Stimulated activated CD4-positive, alpha-beta T cell treated with anti-CD3 and anti-CD28 coated beads, Interleukin-12 subunit alpha, Interleukin-12 subunit beta, amount 100 ng/mL, for 4 hours (primary cell): ENCODE measurements at places on chromosomes 6 and 20.

DNA sequence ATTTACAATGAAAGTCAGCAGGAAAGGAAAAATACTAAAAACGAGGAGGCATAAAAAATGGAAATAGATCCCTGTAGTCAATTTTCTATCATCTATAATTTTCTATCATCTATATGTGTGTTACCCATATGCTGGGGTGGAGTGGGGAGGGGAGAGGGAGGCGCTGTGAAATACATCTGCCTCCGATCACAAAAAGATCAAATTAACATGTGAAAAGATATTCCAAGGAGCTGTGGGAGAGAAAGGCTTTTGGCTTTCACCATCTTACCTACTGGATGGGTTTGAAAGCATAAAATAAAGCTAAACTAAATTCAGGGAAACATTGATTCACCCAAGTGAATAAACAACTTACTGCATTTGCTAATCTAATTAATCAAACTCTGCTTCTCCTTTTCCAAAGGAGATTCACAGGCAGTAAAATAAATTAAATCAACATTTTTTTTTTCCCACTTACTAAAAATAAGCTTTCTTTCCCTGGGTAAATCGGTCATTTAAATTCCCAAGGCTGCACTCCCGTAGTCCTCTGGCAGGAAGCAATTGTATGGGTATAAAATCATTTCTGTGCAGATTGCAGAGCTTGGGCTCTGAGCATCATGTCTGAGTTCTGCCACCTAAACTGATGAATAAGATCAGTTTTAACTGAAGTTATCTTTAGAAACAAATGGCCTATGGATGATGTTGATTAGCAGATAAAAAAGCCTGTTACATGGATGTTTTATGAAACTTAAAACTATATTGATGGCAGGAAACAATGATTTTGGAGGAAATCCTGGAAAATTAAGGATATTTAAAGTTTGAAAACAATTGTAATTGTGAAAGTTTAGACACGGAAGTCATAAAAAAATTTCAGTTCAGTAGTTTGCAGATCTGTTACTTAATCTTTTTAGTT is 147.9 kb downstream of the SOX4 start:
- no peak for DNase-seq

GRCh38 chr20:46118481-46119020 is 437 bp downstream of the CD40 start:
- DNase-seq = no peak

GRCh38 chr6:107737397-107737793 is 86.7 kb downstream of the SCML4 start:
- no peak for DNase-seq

- DNase-seq = no peak
Observed at GRCh38 chr6:11822346-11822745, 43.7 kb upstream of the ADTRP start.

DNA sequence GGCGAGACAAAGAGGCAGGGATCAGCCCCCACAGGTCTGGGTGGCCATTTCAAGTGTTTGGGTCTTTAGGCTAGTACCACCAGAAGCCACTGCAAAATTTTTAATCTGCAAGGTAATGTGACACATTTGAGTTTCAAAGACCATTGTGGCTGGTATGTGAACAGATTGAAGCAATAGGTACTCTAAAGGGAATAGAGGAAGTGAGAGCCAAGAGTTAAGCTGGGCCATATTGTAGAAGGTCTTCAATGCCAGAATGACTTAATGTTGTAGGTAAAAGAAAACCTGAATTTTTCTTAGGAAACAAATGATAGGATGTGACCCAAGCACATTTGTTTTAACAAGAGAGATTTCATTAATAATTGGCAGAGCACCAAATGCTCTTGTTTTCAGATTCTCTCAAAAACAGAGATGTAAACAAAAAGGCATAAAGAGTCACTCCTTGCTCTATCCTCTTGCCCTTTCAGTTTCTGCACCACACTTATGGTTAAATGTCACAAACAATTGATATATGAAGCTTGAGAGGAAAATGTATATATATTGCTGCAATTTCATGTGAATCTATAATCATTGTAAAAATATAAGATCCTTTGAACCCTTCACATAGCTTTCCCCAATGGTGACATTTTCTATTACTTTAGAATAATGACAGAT is 307.1 kb upstream of the PLN start:
- DNase-seq = no peak
